Left kidney (tissue), 8 donors: ENCODE measurements at places on chromosomes 12 and 14.
A peak's percentile ranks its signal among the peaks of the same experiment; 100 is the strongest.

DNA sequence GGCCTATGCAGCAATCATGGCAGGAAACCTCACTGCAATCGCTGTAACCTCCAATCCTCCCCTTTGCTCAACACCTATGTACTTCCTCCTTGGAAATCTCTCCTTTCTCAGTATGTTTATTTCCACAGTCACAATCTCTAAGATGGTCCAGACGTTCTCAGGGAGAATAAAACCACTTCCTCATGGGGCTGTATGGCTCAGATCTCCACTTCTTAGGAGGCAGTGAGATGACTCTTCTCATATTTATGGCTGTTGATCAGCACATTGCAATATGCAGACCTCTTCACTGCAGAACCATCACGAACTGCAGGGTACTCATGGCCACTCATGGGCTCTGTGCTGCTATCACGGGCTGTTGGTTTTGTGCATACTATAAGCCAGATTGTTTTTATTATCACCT, 17.1 kb upstream of the OR4K17 start:
- no peak for DNase-seq

DNA sequence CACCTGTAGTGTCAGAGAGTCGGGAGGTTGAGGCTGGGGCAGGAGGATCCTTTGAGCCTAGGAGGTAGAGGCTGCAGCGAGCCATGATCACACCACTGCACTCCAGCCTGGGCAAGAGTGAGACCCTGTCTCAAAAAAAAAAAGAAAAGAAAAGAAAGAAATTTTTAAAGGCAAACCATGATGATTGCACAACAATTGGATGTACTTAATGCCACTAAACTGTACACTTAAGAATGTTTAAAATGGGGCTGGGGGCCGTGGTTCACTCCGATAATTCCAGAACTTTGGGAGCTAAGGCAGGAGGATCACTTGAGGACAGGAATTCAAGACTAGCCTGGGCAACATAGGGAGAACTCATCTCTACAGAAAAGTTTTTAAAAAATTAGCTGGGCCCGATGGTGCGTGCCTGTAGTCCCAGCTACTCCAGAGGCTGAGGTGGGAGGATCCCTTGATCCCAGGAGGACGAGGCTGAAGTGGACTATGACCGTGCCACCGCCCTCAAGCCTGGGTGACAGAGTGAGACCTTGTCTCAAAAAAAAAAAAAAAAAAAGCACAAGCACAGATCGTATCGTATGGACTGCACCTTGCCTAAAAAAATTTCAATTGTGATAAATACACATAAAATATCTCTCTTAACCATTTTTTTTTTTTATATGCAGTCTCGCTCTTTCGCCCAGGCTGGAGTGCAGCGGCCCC, 32.7 kb downstream of the JAG2 start:
- no peak for DNase-seq

DNA sequence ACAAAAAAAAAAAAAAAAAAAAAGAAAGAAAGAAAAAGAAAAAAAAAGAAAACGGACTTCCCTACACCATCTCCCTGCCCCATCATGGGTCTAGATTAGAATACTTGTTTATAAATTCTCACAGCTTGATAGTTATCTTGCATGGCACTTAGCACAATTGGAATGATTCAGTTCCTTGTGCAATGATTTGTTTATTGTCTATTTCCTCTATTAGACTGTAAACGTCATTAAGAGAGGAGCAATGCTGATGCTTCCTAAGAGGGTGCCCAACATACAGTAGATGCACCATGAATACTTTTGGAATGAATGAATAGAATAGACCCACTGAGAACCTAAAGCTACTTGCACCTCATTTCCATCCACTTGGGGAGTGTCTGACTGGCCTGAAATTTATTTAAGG, 40.8 kb downstream of the PAX9 start:
- no peak for DNase-seq

- no peak for DNase-seq
Measured at GRCh38 chr12:113667095-113667494, 195.4 kb upstream of the LHX5 start.

GRCh38 chr12:38921025-38921677, 15.8 kb upstream of the CPNE8 start:
- peak; percentile 48 for DNase-seq

DNA sequence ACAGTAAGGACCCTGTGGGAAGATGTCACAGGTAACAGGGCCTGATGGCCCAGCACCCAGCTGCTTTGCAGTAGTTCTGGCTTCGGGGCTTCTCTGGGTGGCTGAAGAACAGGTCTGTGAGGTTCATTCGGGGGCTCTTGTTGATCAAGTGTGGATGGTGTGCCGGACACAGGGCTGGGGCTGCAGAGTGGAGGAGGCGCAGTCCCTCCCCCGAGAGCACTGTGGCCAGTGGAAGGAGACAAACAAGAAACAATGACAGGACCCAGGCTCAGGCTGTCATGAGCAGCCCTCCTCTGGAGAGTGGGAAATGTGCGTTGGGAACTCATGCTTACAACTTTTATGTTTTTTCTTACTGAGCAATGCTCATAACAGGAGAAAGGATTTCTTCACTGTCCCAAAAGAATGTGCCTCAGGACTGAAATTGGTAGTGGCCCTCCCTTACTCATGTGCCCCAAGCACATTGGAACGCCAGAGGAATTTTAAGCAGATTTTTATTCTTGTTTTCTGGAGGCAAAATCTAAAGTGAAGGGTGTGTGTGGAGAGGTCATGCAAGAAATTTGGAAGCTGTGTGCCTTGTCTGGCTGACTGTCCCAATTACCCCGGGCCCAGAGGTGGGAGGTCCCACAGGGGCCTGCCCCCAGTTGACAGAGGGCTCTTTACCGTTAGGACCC, 233.8 kb downstream of the CACNA1C start:
- no peak for DNase-seq

DNA sequence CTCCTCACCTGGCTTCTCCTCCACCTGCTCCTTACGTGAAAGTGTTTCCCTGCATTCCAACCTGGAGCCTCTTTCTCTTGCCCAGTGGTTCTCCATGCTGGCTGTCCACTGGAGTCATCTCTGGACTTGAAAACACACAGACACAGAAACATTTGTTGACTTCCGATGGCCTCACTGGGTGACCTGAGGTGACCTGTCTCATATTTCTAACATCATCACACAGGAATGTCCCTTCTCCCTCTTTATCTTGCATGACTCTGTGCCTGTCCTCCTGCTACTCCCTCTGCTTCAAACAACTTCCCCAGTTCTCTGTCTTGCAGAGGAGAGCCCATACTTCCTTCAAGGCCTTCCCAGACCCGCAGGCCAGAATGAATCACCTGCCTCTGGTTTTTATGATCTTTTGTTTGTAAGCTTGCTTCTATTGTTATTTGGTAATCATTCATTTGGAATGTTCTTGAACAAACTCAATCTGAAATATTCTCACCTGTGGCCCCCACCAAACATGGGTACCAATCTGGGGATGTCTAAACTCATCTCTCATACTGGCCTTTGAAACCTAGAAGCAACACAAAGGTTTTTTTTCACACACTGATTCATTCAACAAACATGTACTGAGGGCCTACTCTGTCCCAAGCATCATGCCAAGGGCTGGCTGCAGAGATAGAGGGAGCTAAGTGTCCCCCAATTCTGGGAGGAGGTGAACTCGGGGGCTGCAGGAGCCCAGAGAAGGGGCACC, 9.7 kb upstream of the RIN3 start:
- DNase-seq, result no peak

- DNase-seq, result peak; percentile 17
Measured at GRCh38 chr14:87133073-87133801, 859.7 kb downstream of the GALC start.

DNA sequence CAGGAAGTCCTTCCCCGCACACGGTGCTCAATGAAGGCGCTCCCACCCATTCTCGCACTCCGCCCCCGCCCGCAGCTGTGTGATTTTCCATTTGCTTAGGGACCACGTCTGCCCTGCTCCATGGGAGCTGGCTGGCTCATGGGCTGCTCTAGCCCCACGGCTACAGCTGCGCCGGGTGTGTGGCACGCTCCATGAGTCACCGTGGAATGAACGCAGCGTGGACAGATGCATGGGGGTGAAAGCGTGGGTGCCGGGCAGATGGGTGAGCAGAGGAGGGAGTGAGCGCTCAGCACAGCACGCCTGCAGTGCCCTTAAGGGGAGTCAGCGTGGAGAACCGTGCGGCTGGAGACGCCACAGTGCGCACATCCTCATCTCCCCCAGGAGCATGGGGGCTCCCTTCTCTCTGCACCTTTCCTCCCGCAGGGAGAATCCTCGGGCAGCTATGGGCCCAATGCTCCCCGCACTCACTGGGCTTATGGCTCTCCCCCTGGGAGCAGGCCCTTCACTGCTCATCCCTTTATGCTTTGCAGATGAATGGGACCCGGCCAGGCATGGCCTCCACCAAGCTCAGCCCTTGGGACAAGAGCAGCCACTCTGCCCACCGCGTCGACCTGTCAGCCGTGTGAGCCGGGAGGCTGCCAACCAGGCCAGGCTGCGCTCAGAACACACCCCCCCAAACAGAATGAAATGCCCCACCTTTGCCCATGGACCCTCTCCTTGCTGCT, 185.1 kb downstream of the ADGRD1 start:
- no peak for DNase-seq

- no peak for DNase-seq
Measured at GRCh38 chr14:26896447-26896846, 298.6 kb upstream of the NOVA1 start.

- no peak for DNase-seq
Measured at GRCh38 chr12:2451025-2451424, 343.7 kb upstream of the FKBP4 start.

GRCh38 chr14:39145266-39145966, 24.7 kb downstream of the TRAPPC6B start:
- no peak for DNase-seq

DNA sequence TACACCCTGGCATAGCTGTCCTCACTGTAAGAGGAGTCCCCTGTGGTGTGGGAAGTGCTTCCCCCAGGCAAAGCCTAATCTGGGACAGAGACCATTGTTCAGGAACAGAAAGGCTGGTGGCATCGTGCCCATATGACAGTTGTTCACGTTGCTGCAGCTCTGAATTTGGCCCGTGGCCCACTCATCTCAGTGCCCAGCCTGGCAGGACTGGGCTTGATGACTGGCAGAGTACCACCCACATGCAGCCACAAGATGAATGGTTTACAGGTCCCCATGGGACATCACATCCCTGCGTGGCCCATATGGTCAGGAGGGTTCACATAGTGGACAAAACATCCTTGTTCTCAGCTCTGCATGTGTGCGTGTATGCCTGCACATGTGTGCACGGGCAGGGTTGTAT, 17.5 kb downstream of the IQSEC3 start:
- DNase-seq, result no peak

GRCh38 chr12:88570103-88570502, 10.2 kb downstream of the KITLG start:
- DNase-seq, result no peak

DNA sequence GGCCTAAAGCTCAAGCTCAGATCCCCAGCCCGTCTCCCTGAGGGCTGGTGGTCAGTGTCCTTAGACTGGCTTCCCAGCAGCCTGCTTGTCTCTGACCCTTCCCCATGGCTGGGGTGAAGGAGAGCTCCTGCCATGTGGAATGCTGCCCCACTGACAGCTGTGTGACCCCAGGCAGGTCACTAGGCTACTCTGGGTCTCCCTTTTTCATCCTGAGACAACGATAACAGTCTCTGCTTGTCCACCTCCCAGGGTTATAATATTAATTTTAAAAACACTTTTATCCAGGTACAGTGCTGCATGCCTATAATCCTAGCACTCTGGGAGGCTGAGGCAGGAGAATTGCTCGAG, 47.3 kb downstream of the SYNE3 start:
- DNase-seq, result no peak

DNA sequence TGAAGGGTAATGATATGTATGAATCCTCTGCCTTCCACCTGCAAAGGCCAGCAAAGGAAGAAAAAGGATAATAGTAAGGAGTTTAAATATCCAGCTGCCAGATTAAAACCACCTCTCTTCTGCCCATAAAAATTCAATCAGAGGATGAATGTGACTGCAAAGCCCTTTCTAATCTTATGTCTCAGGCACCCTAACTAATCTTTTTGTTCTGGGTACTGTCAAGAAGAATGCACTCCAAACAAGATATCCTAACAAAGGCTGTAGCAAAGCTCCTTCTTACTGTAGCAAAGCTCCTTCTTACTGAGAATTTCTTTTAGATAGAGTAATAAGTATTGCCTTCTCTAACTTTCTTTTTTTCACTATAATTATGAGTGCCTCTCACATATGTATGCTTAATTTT, 91.8 kb downstream of the ST8SIA1 start:
- DNase-seq, result no peak

GRCh38 chr14:75366963-75367362, 60.9 kb upstream of the JDP2 start:
- no peak for DNase-seq

DNA sequence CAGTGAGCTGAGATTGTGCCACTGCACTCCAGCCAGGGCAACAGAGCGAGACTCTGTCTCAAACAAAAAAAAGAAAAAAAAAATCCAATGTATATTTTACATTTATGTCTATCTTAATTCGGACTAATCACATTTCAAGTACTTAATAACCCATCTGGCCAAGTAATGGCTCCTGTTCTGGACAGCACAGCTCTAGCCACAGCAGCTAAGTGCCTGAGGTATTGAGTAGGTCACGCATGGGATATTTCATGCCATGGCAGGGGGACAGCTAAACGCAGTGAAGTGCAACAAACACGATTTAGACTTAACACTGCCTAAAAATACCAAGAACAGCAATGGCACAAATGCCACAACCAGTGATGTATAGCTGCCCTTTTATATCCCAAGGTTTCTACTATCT, 8.0 kb downstream of the BAZ1A start:
- no peak for DNase-seq

GRCh38 chr12:3049611-3050249, 27.4 kb upstream of the TSPAN9 start:
- no peak for DNase-seq

GRCh38 chr14:54816450-54816849, 86.2 kb downstream of the GCH1 start:
- DNase-seq, result no peak
